ENCODE measurements at places on chromosomes 5 and 9.

DNA sequence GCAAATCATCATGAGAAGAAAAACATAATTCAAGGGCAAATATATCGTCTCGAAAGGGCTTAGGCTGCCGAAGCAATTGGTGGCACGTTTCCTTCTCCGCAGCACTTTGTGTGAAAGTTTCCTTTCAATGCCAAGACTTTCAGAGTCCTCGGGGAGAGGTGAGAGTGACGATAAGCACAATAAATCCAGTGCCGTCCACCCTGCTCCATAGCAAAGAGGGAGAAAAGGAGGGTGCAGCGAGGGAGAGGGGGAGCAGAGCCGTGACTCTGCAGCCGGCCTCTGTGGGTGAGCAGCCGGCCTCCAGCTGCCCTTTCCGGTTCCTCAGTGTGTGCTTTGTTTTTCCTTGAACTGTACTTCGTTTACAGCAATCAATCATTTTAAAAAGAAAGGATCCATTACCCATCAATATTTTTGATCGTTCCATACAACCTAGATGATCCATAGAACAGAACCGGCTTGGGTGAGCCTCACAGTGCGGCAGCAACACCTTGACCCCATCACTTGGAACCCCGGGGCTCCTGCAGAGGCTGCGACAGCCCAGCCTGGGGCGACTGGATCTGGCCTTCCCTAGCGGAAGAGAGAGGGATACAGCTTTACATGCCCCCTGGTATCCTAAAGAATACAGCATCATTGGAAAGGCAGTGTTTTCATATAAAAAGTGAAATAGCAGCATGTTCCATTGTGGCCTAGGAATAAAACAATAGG is 247.0 kb upstream of the IRX4 start:
- no peak for DNase-seq

DNA sequence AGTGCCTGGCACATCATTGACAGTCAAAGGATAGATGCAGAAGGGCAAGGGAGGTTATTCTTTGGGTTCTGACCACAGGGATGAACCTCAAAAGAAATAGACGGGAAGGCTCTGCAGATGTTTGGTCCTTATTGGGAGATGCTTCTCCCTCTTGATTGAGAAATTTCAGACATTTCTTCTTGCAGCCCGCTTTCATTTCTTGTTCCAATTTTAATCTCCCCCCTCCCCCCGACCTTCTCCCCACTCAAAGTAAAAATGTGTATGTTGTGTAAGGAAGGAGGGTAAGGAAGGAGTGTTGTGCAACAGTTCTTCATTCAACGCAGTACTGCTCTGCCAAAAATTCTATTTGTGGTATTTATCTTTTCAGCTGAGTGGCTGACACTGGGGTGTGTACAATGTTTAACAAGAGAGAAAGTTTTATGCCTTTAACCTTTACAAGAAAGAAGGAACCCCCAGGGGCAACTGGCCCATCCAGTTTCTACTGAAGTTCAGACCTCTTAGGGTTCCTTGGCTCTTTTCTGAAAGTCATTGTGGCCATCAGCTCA is 46.3 kb upstream of the TNFSF15 start:
- no peak for DNase-seq

DNA sequence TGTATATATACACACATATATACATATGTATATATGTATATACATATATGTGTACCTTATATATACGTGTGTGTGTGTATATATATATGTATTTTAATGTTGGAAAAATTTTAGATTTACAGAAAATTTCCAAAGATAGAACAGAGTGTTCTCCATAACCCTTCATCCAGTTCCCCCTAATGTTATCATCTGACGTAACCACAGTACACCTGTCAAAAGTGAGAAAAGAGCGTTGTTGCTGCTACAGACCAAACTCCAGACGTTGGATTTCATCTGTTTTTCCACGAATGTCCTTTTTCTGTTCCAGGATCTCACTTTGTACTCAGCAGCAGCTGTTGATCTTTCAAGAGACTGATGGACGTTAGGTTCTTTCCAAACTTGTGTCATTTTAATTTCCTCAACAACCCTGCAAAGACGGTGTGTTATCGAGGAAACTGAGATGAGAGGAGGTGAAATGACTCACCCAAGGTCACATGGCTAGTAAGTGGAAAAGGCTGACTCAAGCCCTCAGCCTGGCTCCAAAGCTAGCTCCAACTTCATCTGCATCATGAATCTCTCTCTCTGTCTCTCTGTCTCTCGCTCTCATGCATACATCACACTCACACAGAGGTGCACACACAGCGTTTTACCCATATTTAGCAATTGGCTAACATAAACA is 17.0 kb upstream of the NTNG2 start:
- DNase-seq, result no peak

DNA sequence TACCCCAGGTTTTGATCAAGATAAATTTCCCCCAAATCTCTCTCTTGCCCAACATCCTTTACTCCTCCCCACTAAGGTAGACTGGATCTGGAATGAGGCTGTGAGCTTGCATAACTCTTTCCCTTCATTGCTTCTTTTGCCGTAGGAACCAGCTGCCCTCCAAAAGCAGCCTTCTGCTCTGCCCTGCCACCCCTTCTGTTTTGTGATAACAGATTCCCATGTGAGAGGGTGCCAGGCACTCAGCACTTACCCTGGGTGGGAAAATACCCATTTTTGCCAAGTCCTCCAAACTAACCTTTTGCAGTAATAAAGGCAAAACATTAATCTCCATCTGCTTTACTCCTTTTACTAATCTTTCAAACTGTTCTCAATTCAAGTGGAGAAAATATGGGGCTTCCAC is 182.6 kb downstream of the ASTN2 start:
- DNase-seq, result no peak

- DNase-seq, result no peak
These were observed 37.2 kb upstream of the GABRP start for GRCh38 chr5:170746075-170746960.

- DNase-seq, result no peak
These were observed 664.7 kb downstream of the ACTL7B start for GRCh38 chr9:108191065-108191464.
